ENCODE measurements at places on chromosomes 1 and 21. TPM values are rescaled to one million over a fixed set of nuclear protein-coding genes. Genes with fewer than 3 reads are reported as not detected.

SLC9C2 gene
- total RNA-seq, result not detected

RASSF5 gene
- total RNA-seq, result 3.6 TPM

LRRC38 gene
- total RNA-seq, result not detected

- H3K27ac ChIP-seq, result peak overlapping the region; percentile 100
- H3K36me3 ChIP-seq, result peaks cover 2% of the 10 kb centered on the region
- H3K4me3 ChIP-seq, result peak overlapping the region; percentile 89
- peaks cover 77% of the 10 kb centered on the region for H3K4me1 ChIP-seq
- DNase-seq, result peak; percentile 88
- H3K27me3 ChIP-seq, result no peaks in the 10 kb centered on the region
Measured at GRCh38 chr1:156499842-156500542, 583 bp downstream of the MEF2D start.

DNA sequence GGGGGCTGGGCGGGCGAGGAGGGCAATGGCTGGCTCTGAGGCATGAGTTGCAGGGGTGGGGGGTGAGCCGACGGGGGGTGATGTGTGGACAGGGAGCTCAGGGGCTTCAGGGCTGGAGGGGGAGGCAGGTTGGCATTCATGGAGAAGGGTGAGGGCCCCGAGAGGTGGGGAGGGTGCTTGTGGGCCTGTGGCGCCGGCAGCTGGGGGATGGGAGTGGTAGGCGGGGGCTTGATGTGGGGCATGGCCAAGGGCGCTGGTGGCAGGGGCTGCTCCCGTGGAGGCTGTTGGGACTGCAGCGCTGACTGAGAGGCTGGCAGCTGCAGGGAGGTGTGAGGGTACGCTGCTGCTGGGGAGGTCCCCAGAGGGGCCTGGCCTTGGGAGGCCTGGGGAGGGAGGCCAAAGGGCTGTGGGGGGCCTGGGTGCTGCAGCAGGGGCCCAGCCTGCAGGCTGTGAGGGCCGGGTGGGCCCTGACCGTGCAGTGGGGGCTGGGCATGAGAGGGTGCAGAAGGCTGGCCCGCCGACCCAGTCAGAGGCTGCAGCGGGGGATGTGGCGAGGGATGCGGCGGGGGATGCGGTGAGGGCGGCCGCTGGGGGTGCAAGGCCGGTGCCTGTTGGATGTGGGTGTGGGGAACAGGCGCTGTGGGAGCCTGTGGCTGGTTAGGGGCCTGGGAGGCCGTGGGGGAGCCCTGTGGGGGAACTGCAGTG is 42.7 kb downstream of the SLC45A1 start:
- peaks cover 56% of the 10 kb centered on the region for H3K4me1 ChIP-seq
- no peaks in the 10 kb centered on the region for H3K27me3 ChIP-seq
- peak overlapping the region; percentile 74 for H3K27ac ChIP-seq
- H3K36me3 ChIP-seq, result peaks cover 86% of the 10 kb centered on the region
- DNase-seq, result no peak

- H3K27ac ChIP-seq, result no peak overlapping the region
- peaks cover 7% of the 10 kb centered on the region for H3K27me3 ChIP-seq
- H3K4me1 ChIP-seq, result peaks cover 25% of the 10 kb centered on the region
- no peaks in the 10 kb centered on the region for H3K36me3 ChIP-seq
- DNase-seq, result no peak
Measured at GRCh38 chr1:206512851-206513180, 5.5 kb downstream of the RASSF5 start.

DNA sequence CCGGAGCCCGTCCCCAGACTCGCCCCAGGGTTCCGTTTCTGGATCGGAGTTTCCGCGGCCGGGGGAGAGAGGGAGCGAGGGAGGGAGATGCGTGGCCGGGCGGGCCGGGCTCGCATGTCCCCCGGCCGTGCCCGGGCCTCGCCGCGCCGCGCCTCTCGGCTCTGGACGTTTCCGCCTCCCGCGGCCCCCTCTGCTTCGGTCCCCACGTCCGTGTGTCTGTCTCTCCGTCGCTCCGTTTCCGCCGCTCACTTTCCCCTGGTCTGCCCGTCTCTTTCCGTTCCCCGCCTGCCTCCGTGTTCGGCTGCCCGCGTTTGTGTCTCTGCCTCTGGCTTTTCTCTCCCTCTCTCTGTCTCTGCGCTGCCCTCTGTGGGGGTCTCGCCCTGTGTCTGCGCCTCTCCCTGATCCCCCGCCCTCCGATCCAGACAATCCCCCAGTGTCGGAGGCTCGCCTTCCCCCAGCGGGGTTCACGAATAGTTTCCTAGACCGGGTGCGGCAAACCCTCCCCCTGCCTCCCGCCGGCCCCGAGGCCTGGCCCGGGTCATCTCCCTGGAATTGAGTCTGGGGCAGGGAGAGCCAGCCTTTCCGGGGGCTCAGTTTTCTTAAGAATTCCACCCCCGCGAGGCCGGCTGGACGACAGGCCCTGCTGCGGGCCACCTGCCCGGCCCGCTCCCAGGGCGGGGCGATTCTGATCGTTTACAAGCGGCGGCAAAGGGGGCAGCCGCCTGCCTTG is 735 bp downstream of the NBL1 start:
- H3K4me1 ChIP-seq, result peaks cover 55% of the 10 kb centered on the region
- H3K27ac ChIP-seq, result peak overlapping the region; percentile 93
- no peak for DNase-seq
- H3K36me3 ChIP-seq, result no peaks in the 10 kb centered on the region

- H3K4me3 ChIP-seq, result no peak overlapping the region
- H3K4me1 ChIP-seq, result no peaks in the 10 kb centered on the region
- no peaks in the 10 kb centered on the region for H3K27me3 ChIP-seq
Measured at GRCh38 chr1:231724876-231725647, 98.5 kb downstream of the DISC1 start.

GRCh38 chr21:44766014-44766817 is 35.4 kb downstream of the UBE2G2 start:
- DNase-seq, result no peak
- H3K4me1 ChIP-seq, result peaks cover 13% of the 10 kb centered on the region
- no peak overlapping the region for H3K4me3 ChIP-seq
- H3K36me3 ChIP-seq, result peaks cover 18% of the 10 kb centered on the region

- no peaks in the 10 kb centered on the region for H3K4me1 ChIP-seq
- peaks cover 3% of the 10 kb centered on the region for H3K27me3 ChIP-seq
- no peaks in the 10 kb centered on the region for H3K36me3 ChIP-seq
- no peak overlapping the region for H3K4me3 ChIP-seq
- H3K27ac ChIP-seq, result no peak overlapping the region
Measured at GRCh38 chr1:203178083-203178482, 2.5 kb upstream of the MYBPH start.

DNA sequence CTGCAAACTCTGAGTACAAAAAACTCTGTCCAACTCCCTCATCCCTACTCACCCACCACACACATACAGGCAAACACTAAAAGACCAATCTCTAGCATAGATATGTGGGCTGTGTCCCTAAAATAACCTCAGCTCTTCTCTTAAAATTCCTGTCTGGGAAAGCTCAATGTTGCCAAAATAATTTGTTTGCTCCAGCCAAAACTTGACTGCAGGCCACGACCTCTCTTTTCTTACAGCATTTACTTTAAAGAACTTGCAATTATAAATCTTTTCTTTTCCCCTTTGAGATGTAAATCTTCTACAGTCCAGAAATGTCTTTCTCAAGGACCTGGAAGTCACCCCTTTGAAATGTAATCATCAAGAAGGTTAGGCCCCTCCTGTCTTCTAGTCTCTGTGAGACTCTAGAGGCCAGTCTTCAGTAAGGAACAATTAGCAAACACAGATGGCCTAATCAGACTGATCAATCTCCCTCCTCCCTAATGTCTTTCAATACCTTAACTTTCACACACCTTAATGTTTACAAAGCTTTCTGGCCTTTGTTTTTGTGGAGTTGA is 483.6 kb upstream of the RGS18 start:
- no peak for DNase-seq
- no peaks in the 10 kb centered on the region for H3K4me1 ChIP-seq
- H3K27ac ChIP-seq, result no peak overlapping the region
- no peaks in the 10 kb centered on the region for H3K27me3 ChIP-seq
- no peaks in the 10 kb centered on the region for H3K36me3 ChIP-seq

DNA sequence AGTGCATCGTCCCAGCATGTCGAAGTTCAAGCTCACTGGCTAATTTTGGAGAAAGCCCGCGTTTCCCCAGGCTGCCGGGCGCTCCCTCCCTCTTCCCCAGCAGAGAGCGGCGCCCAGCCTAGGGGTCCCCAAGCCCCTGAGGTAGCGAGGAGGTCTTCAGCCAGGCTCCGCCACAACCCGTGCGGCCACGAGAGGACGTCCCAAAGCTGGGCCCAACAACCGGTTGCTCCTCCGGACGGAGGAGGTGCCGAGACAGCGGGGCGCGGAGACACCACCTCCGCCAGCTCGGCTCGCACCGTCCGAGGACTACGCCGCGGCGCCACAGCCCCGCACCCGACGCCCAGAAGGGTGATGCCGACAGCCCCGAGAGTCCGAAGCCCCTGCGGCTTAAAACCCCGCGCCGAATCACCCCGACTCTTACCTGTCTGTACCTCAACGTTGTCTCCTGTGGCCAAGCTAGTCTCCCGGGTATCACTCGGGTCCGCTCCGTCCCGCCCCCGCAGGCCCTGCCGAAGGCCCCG is at the start of gene DENND2C:
Gene DENND2C (minus strand): TSS at position 488 of the 521 bp plus-strand sequence. CDS start 44,065 bp downstream, outside the sequence.
- peak within 1 kb of the TSS; percentile 88 for H3K4me3 ChIP-seq
- H3K4me1 ChIP-seq, result peaks cover 14% of the 10 kb centered on the region
- H3K27me3 ChIP-seq, result no peaks in the 10 kb centered on the region
- no peaks in the 10 kb centered on the region for H3K36me3 ChIP-seq
- peak within 1 kb of the TSS; percentile 78 for H3K27ac ChIP-seq

- no peak for DNase-seq
- H3K4me3 ChIP-seq, result no peak overlapping the region
- H3K27ac ChIP-seq, result no peak overlapping the region
- H3K36me3 ChIP-seq, result no peaks in the 10 kb centered on the region
Measured at GRCh38 chr1:66265796-66266195, 268.2 kb upstream of the SGIP1 start.

GRCh38 chr21:38930853-38931252 is 125.1 kb downstream of the ETS2 start:
- H3K27me3 ChIP-seq, result no peaks in the 10 kb centered on the region
- no peak overlapping the region for H3K4me3 ChIP-seq
- H3K4me1 ChIP-seq, result peaks cover 7% of the 10 kb centered on the region
- H3K27ac ChIP-seq, result no peak overlapping the region
- DNase-seq, result peak; percentile 74

GRCh38 chr1:204092632-204093420 is 19.9 kb downstream of the SOX13 start:
- H3K27me3 ChIP-seq, result no peaks in the 10 kb centered on the region
- H3K36me3 ChIP-seq, result no peaks in the 10 kb centered on the region
- DNase-seq, result no peak
- H3K4me1 ChIP-seq, result peaks cover 73% of the 10 kb centered on the region
- peak overlapping the region; percentile 1 for H3K27ac ChIP-seq
- H3K4me3 ChIP-seq, result no peak overlapping the region

DNA sequence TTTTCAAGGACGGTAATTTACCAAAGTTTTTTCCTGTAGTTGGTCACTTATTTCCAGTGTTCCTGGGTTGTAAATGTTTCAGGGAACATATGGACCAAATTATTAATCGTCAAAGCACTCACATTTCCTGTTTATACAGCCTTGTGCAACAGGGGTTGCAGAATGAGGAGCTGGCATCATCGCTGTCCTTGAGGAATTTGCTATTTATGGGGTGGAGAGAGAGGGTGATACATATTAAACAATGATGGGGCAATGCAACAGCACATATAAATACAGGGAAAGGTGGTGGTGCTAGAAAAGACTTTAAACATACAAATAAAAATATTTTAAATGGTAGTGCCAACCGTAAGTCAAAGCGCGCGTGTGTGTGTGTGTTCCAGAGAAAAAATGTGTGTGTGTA is 369.8 kb downstream of the NPHP4 start:
- no peak overlapping the region for H3K27ac ChIP-seq
- no peak overlapping the region for H3K4me3 ChIP-seq
- H3K4me1 ChIP-seq, result no peaks in the 10 kb centered on the region
- H3K27me3 ChIP-seq, result no peaks in the 10 kb centered on the region
- no peak for DNase-seq
- no peaks in the 10 kb centered on the region for H3K36me3 ChIP-seq
